Hematopoietic multipotent progenitor cell treated with erythropoietin and hydrocortisone succinate and interleukin-3 and kit ligand, for 6 days (in vitro differentiated cells): ENCODE measurements at places on chromosomes 16 and 17.

- DNase-seq = no peak
Measured at GRCh38 chr16:84914273-84914672, 94.5 kb downstream of the CRISPLD2 start.

DNA sequence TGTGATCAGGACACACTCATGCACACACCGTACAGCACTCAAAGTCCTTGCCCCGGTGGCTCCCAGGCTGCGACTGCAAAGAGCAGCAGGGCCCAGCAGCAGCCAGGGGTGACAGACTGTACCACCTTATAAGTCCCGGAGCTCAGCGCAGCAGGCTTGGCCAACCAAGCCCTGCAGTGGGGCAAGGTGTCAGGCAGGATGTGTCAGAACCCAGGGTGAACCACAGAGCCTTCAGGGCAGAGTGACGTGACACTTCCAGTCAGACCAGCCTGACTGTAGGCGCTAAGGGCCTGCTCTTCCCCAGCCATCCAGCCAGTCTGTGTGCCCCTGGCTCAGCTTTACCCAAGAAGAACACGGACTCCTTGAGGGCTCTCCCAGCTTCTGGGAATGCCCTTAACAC, 204.1 kb downstream of the COPRS start:
- no peak for DNase-seq

DNA sequence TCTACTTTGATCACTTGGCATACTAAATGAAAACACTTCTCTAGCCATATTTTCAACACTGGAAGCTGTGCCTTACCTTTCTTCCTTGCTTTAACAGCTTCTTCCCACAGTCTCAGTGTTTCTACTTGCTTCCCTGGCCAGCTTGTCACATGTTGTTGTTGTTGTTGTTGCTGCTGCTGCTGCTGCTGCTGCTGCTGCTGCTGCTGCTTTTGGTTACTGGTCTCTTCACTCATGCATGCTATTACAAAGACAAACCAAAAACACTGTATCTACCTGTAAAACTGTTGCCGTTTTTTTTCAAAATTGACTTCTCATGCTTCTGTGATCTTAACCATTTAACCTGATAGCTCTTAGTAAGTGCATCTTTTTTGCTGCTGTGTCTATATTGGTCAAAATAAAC, 9.0 kb downstream of the VEZF1 start:
- DNase-seq = no peak

DNA sequence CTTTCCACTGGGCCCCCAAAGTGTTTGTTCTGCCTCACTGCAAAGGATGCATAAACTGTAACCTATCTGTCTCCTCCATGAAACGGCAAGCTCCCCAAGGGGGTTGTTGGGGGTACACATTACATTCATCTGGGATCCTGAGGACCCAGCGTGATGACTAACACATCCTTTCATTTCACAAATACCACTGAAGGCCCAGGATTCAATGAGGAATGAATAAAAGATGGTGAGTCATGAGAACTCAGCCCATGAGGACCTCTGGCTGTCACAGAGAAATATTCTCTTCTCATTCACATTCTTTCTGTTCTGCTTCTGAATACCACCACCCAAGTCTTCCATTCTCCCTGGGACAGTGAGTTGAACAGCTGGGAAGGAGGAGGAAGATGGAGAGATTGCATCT, 149.8 kb downstream of the RBFOX3 start:
- DNase-seq = no peak

DNA sequence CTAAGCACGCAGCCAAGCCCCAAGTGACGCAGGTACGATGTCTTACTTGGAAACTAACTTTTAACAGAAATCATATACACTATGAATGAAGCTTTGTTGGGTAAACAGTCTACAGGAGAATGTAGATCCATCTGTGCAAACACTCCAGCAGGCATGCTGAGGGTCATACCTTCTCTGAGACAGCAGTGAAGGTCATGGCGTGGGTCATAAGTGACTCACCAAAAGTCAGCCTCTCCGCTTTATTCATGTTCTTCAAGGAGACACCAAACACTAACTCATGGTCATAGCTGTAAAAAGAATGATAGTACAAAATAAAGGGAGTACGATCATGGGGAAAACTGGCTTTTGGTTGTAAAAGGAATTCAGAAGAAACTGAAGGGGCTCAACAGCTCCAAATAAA, 20.6 kb downstream of the BLMH start:
- DNase-seq = no peak

GRCh38 chr16:77711775-77712174, 10.5 kb upstream of the NUDT7 start:
- no peak for DNase-seq
